ENCODE measurements at places on chromosomes 7 and 10. TPM values are rescaled to one million over a fixed set of nuclear protein-coding genes. Genes with fewer than 3 reads are reported as not detected.

Gene SYT15B
- total RNA-seq = not detected

Gene LLCFC1
- not detected for total RNA-seq

Gene CASD1
- 20.4 TPM for total RNA-seq

Gene GNAT3
- total RNA-seq = not detected

Gene BRAT1
- 87.1 TPM for total RNA-seq

Gene CYP26C1
- not detected for total RNA-seq

Gene ZWINT
- total RNA-seq = 38.5 TPM

Gene ZNF467
- total RNA-seq = 0.13 TPM

Gene INHBA
- total RNA-seq = 0.05 TPM

Gene PODXL
- total RNA-seq = 4.6 TPM

Gene IFIT1B
- not detected for total RNA-seq

Gene PALD1
- 1.8 TPM for total RNA-seq

Gene AKAP9
- total RNA-seq = 42.0 TPM

Gene PSD
- 0.61 TPM for total RNA-seq

Gene ELMO1
- total RNA-seq = 0.45 TPM

Gene AGR2
- total RNA-seq = not detected

Gene CLCN1
- not detected for total RNA-seq

Gene CPN1
- 69.4 TPM for total RNA-seq

Gene TRIM74
- total RNA-seq = not detected

Gene ARL4A
- 32.2 TPM for total RNA-seq

Gene NKX1-2
- 4.9 TPM for total RNA-seq

Gene SUN1
- 66.3 TPM for total RNA-seq

Gene INMT
- not detected for total RNA-seq

Gene CNNM1
- total RNA-seq = 0.03 TPM

Gene TMEM130
- total RNA-seq = not detected

Gene ADAP1
- 5.5 TPM for total RNA-seq

Gene TUBAL3
- total RNA-seq = not detected

Gene PLAC9
- total RNA-seq = not detected

Gene PIK3AP1
- 0.32 TPM for total RNA-seq

Gene ZNF503
- 1.6 TPM for total RNA-seq

Gene CCM2
- 30.0 TPM for total RNA-seq

Gene PKD1L1
- 0.58 TPM for total RNA-seq

Gene TAS2R4
- total RNA-seq = 0.32 TPM

Gene PWWP2B
- 6.4 TPM for total RNA-seq

Gene CTAGE6
- not detected for total RNA-seq

Gene BEND7
- 5.2 TPM for total RNA-seq

Gene ACBD5
- 26.3 TPM for total RNA-seq

Gene HECW1
- total RNA-seq = not detected

Gene HOXA1
- 5.6 TPM for total RNA-seq

Gene NUTM2B
- total RNA-seq = 0.67 TPM

Gene TNKS2
- total RNA-seq = 34.4 TPM

Gene TMEM236
- 0.03 TPM for total RNA-seq

Gene VDAC2
- 134 TPM for total RNA-seq

Gene PPP1R9A
- 3.5 TPM for total RNA-seq

Gene GCK
- not detected for total RNA-seq

Gene OIT3
- total RNA-seq = not detected

Gene NACAD
- total RNA-seq = 0.16 TPM

Gene STK17A
- 121 TPM for total RNA-seq

Gene TNPO3
- 79.9 TPM for total RNA-seq

Gene UPK3BL2
- total RNA-seq = 1.8 TPM

All from SK-MEL-5 (cell line).